Activated CD4-positive, alpha-beta T cell treated with anti-CD3 and anti-CD28 coated beads, Interleukin-2, amount 50 U/mL, for 1 hour (primary cell): ENCODE measurements at places on chromosomes 3 and 15.

DNA sequence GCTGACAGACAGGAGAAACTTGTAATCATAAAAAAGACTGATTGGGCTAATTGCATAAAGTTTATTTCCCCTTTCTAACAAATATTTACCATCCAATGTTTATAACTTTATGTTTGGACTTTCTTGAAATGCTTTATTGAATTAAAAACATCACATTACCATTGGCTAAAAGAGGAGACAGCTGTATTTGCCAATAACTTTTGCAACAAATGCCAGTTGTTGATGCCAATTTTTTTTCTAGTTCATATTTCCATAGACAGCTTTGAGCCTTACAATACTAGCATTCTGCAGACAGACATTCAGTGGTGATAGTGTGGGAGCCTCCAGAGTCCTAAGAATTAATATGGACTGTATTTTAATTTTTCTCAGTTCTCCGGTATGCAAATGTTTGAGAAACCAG lies 198.4 kb downstream of the ADAMTS17 start:
- DNase-seq, result no peak

DNA sequence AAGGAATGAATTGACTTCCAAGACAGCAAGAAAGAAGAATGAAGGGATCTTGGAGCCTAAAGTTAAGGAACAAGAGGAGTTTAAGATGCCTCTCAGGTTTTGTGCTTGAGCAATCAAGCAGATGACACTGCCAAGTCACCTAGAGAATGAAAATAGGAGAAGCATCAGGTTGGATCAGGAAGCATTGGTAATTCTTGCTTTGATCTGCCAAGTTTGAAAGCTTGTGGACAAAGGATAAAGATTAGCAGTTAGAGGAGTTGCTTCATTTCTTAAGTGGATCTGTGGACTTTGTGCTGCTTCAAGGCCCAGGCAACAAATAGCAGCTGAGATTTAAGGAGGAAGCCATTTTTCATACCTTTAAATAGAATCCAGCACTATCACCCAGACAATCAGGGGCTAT lies 35.6 kb downstream of the FRMD5 start:
- DNase-seq, result no peak

GRCh38 chr15:27686971-27687370 lies 412.1 kb downstream of the OCA2 start:
- no peak for DNase-seq

GRCh38 chr3:40465456-40465855 lies 8.3 kb downstream of the RPL14 start:
- DNase-seq, result no peak

GRCh38 chr15:58650102-58650501 lies 99.4 kb downstream of the ADAM10 start:
- DNase-seq, result no peak

- no peak for DNase-seq
Observed at GRCh38 chr3:20683910-20684309, 497.9 kb upstream of the SGO1 start.

DNA sequence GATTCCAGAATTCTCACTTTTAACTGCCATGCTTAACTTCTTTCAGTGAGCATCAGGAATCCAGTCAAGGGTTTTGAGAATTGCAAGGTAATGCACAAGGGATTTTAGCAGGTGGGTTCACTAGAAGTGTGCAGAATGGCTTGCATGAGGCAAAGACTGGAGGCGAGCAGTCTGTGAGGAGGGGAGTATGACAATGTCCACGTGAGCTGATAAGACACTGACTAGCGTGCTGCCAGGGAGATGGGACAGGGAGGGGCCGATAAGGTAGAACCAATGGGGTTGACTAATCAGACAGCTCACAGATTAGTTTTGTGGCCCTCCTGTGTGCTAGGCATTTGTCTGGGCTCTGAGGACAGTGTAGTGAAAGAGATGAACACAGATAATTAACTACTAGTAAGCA lies 102.0 kb upstream of the DAZL start:
- no peak for DNase-seq

DNA sequence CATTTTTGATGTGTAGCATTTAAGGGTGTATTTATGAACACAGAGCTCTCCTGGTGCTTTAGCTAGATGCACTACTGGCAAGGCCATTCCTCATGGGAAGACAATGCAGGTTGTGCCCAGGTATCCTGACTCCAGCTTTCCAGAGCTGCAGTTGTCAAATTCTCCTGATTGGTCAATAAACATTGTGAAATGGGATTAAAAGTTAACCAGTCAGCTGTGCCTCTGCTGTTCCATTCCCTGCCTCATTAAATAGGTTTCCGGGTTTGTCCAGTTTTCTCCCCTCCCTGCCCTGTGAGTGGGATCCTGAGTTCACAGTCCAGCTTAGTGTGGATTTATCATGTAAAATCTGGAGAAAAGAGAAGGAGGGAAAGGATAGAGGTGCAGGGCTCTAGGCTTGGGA lies 207.3 kb downstream of the SQOR start:
- DNase-seq, result no peak

DNA sequence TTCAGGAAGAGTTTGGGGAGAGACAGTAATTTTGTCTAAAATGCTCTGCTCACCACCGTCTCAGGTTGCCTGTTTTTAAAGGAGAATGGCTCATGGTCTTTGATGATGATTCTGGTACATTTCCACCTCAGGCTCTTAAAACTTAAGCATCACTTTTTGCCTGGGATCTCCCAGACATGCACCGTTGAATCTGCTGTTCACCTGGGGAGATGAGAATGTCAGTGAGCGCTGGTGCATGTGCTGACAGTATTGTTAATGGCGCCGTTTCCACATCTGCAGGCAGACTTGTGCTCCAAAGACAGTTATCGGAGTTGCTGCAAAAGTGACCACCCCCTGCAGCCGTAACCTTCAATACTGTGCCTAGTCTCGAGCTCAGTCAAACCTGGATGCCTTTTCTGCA lies 219.0 kb upstream of the TPM1 start:
- no peak for DNase-seq

GRCh38 chr3:43024181-43024885 lies 45.2 kb downstream of the GASK1A start:
- DNase-seq, result peak; percentile 44

DNA sequence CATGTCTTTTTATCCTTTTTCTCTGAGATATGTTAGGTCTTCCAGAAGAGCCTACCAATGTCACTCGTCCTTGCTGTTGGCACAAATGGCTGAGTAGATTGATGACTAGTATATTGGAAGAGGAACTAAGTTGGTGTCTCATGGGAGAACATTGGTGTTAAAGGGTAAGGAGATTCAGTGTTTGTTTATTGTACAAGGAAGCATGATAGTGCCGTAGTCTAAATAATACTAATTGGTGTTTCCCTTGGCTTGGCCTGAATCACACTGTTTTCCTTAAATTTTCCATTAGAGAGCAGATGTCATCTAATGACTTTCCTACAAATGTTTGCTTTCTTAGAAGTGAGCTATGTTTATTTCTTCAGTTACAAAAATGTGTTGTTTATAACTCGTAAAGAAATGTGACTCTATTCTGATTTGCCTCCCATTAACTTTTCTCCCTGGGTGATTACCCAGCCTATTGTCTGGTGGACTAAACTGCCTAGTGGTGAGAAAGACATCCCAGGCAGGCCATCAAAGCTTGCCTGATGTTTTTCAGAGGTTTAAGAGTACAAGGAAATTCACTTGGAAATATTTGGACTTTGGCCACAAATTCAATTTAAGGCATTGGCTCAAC lies 28.7 kb downstream of the ADAMTSL3 start:
- DNase-seq, result no peak

DNA sequence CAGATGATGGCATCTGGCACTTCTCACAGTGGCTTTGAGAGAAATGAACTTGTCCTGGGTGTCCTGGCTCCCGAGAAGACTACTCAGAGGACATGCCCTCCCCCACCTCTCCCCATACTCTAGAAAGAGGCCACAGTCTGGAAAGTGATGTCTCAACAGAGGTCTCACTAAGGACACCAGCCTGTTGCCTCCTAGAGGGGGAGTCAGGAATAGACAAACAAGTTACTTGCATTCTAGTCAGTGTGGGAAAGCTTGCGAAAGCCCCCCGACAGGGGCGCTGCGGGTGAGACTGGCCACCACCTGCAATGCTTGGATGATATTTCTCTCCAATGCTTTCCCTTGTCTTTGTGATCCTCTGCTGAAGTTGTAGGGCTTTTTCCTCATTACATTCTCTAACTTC lies 17.2 kb downstream of the B4GALT4 start:
- DNase-seq, result no peak

DNA sequence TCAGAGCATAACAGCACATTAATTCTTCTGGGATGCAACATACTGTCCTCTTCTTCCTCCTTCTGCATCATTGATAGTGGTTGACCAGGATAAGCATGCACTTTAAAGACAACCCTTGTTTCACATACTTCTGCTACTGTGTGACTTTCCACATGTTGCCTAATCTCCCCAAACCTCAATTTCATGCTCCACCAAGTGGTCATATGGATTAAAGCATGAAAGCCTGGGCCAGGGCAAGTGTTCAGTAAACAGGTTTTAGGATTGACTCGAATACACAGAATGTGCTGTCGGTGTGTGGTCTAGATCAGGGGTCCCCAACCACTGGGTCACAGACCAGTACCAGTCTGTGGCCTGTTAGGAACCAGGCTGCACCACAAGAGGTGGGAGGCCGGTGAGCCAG lies 22.5 kb upstream of the BFSP2 start:
- no peak for DNase-seq

DNA sequence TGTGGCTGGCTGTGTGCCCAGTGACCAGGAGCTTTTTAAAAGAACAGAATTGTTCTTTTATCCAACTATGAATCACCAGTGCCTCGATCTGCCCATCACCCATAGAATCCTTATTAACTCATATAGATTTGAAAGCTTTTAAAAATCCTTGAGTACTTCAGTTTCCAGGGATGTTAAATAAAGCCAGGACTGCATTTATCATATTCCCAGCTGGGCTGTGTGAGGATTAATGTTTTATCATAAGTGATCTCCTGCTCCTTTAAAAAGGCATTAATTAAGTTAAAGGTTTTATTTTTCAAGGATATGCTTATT lies 234.0 kb downstream of the MYRIP start:
- no peak for DNase-seq

GRCh38 chr3:7734456-7734855 lies 767.2 kb upstream of the LMCD1 start:
- DNase-seq, result no peak

- no peak for DNase-seq
Observed at GRCh38 chr15:39059917-39060316, 495.3 kb upstream of the RASGRP1 start.

DNA sequence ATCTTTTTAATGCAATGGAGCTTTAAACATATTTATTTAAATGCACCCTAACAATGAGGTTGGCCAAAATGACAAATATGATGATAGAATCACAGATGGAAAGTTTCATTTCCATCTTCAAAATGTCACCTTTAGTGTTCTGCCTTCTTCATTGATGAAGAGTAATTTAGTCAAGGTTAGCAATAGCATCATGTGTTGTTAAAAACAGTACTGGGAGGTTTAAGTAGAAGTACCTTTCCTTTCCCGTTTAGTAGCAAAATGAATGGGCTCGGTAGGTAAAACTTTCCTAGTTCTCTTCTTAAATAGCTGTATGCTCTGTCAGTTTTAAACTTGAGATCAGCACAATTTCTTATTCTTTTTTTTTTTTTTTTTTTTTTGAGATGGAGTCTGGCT lies 35.1 kb downstream of the EIF2AK4 start:
- no peak for DNase-seq

DNA sequence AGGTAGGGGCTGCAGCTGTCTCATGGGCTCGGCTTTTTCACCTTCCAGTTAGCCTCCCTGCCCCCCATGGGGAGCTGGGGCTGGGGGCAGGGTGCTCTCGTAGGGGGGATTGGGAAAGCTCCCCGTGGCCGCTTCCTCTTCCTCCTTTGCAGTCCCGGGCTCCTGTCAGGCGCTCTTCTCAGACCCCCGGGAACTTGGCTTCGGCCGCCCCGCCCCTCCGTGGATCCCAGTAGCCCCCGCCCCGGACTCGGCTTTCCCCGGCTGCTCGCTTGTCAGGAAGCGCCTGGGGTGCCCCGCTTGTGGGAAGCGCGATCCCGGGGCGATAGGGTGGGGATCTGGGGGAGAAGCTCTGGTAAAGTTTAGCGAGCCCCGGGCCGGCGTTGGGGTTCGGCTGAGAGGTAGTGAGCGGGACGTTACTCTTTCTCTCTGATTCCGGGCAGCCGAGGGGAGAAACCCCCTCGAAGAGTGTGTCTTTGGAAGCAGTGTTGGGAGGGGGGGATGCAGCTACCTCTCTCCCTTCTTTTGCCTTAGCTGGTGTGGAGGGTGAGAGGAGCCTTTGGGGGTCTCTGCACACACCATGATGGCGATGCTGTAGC lies 611 bp downstream of the PIAS1 start:
- DNase-seq, result peak; percentile 14

DNA sequence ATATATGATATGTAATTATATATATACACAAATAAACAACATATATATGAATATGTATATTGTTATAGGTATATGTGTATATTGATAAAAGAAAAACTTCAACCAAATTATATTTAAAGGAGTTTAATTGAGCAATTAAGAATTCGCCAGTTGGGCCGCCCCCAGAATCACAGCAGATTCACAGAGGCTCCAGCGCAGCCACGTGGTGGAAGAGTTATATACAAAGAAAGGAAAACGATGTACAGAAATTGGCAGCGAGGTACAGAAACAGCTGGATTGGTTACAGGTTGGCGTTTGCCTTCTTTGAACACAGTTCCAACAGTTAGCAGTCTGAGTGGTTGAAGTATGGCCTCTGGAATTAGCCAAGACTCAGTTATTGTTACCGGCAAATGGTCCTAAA lies 137.3 kb upstream of the SLC24A5 start:
- DNase-seq, result no peak
